ENCODE measurements at places on chromosomes 7 and 10.

DNA sequence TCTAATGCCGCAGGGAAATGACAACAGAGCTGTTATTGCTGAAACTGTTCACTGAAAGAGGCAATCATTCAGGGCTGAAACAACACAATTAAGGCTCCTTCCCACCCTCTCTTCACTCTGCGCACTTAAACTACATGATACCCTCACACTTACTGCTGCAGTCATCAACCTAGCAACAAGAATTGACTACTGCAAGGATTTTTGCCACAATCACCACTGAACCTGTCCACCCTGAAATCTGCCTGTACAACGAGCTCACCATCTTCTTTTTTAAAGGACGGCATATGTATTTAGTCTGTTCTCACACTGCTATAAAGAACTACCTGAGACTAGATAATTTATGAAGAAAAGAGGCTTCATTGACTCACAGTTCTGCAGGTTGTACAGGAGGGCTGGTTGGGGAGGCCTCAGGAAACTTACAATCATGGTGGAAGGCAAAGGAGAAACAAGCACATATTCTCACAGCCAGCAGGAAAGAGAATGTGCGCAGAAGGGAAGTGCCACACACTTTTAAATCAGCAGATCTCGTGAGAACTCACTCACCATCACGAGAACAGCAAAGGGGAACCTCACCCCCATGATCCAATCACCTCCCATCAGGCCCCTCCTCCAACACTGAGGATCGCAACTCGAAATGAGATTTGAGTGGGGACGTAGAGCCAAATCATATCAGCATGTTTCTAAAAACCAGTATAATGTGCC is 131.7 kb downstream of the SORCS1 start:
- DNase-seq: no peak

GRCh38 chr10:50456719-50457118 is 167.0 kb downstream of the SGMS1 start:
- DNase-seq: no peak

DNA sequence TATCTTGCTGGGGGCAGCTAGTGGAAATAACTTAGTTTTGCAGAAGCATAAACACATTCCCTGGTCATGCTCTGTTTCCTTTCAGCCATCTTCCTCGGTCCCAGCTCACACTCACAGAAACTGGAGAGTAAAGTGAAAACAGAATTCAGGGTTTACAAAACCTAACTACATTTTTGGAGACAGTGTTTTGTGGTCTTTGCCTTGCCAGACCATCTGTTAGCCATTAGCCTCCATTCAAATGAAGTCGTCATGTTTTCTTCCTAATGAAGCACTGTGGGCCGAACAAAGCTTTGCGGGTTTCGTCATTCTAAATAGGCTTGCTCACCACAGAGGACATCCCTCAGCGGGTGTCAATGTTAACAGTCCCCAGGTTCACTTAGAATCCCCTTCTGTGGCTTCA is 214.6 kb upstream of the TMEM72 start:
- DNase-seq: no peak

- DNase-seq: no peak
These were observed 7.8 kb downstream of the NOD1 start for GRCh38 chr7:30470771-30471170.

DNA sequence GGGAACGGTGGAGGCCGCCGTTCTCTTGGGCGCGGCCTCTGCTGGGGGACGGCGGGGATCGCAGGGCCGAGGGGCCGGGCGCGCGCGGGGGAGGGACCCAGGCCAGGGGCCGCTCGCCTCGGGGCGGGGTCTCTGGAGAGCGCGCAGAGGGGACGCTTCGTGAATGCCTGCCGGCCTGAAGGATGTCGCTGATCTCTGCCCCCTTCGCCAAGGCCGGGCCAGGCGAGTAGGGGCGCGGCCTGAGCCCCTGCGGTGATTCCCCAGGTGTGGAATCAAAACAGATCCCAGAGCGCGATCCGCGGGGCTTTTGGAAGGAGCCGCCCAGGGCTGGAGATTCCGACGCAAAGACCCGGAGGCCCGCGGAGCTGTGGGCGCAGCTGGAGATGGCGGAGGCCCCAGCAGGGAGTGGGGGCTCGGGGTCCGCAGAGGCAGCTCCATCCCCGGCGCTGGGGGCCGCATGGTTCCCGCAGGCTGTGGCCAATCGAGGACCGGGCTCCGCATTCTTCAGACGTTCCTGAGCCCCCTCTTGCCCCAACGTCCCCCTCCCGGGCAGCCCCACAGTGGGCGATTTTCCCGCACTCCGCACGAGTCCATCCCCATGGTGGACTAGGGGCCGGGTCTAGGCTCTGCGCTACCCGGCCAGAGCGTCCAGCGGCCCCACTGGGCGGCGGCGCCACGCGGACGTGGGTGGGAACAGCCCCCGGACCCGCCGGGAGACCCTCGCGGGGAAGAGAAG is 166.0 kb downstream of the ACTR3B start:
- no peak for DNase-seq

DNA sequence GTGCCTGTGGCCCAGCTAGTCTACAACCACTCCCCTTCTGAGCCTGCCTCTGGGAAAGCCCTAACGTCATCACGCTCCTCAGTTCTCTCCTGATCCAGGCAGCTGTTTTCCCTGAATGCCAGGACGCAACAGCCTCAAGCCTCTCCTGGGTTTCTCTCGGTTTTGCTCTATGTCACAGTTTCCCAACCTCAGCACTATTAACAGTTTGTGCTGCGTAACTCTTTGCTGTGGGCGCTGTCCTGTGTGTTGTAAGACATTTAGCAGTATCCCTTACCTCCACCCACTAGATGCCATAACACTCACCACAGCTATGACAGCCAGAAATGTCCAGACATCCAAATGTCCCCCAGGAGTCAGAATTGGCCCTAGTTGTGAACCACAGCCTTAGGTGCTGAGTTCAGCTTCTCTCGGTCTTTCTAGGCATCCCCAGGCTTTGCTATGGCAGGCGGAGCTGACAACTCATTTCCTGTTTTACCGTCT is 226.3 kb upstream of the NPVF start:
- no peak for DNase-seq

DNA sequence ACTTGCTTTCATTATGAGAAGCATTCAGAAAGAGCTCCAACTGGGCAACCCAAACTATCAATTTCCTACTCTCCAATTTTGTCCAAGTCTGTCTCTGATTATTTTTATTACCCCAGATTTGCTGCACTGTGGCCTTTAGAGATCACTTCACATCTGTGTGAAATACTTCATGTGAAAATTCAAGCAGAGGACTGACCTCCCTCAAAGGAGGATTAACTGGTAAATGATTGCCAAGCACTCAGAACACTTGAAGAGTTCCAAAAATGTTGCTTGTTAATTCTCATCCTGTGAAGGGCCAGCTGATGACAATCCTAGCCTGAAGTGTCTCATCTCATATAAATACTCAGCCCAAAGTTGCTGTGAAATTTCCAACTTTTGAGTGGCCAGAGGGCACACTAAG is 182.8 kb upstream of the DGKB start:
- DNase-seq: no peak

DNA sequence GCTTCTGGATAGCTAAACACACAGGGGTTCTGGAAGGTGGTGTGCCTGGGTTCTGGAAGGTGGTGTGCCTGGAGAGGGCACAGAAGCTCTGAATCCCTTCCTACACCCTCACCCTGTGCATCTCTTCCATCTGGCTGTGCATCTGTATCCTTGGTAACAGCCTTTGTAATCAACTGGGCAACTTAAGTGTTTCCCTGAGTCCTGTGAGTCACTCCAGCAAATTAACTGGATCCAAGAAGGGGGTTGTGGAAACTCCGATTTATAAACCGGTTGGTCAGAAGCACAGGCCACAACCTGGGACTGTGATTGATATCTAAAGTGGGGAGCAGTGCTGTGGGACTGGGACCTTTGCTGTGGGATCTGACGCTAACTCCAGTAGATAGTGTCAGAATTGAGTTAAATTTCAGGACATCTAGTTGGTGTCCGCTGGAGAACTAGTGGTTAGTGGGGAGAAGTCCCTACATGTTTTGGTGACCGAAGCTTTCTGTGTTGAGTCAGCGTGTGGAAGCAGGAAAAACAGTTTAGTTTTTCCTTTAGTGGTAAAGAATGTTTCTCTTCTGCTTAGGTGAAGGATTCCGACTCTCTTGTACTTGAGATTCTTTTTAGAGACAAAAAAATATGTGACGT is 228.1 kb downstream of the BMPER start:
- DNase-seq: no peak

DNA sequence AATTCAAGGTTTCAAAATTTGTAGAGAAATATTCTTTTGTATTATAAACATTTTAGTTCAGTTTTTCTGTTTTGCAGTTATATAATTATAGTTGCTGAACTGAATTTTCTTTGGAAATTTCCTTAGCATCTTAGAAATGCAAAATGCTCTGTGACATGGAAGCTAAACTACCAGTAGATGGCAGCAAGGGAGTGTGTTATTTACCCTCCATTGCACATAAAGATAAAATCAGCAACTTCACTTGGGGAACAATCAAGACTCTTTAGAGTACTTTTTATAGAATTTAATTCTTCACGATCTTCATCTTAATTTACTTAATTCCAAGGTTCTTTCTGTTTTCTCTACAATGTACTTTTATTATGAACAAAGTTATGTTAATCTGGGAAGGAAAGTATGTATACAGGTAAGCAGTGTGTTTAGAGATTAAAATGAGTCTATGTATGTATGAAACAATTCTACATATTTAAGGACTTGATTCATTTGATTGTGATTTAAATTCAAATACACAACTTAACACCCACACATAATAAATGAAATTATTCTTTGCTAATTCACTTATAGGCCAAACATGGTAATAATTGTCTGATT is 404.2 kb downstream of the THSD7A start:
- no peak for DNase-seq

DNA sequence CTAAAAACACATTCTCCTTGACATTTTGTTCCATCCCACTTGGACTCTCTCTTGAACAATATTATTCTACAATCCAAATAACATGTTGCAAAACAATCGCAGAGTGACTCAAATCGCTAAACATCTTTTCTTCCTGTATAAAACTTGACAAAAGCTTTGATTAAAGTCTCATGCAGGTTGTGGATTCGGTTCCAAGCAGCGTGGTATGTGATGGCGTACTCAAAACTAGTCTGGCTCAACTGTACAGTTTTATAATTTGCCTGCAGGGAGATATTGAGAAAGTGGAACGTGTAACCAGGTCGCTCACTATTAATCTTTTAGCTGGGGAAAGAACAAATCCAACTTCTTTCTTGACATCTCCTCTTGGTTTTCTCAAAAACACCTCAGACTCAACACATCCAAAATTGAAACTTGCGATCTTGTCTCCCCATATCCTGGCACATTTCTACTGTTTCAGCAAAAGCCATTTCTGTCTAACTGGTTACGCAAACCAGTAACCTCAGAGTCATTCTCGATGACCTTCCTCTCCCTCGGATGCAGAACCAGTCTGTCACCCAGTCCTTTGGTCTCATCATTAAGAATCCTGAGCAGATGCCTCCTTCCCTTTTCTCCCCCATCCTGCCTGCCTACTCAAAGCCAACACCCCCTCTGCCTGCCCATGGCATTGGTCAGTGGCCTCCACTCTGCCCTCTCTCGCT is 100.1 kb downstream of the CACNB2 start:
- DNase-seq: no peak

DNA sequence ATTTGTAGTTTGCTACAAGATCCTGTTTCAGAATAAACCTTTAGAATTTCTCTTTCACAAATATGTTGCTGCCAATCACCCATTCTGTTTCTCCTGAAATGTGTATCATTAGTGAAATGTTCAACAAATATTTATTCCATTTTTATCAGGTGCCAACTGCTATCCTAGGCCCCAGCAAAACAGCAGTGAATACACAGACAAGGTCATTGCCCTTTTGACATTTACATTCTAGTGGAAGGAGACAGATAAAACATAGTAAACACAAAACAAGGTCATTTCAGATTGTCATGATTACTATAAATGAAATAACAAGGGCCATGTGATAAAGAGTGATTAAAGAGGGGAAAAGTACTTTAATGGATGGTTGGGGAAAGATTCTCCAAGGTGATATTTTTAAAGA is 404.8 kb upstream of the PHF14 start:
- no peak for DNase-seq

- no peak for DNase-seq
These were observed 23.1 kb upstream of the PIK3CG start for GRCh38 chr7:106841896-106842390.

GRCh38 chr7:37973915-37974314 is 53.5 kb downstream of the EPDR1 start:
- DNase-seq: no peak

- no peak for DNase-seq
These were observed 7.9 kb downstream of the FAM13C start for GRCh38 chr10:59354434-59354833.

DNA sequence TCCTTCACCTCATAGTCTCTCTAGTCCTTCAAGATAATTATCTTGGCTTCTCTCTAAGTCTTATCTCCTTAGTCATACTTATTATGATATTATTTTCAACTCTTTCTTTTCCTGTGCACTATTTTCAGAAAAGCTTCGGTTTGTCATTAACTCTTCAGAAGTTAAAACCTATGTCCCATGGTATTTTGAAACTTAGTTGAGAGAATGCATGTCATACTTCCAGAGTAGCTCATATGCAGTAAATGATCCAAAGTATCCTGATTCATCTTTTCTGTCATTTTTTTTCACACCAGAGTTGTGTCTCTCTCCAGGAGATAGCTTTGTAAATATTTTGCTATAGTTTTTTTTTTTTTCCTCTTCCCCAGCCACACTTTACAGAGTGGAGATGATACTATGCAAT is 1008.6 kb downstream of the NRG3 start:
- DNase-seq: no peak

DNA sequence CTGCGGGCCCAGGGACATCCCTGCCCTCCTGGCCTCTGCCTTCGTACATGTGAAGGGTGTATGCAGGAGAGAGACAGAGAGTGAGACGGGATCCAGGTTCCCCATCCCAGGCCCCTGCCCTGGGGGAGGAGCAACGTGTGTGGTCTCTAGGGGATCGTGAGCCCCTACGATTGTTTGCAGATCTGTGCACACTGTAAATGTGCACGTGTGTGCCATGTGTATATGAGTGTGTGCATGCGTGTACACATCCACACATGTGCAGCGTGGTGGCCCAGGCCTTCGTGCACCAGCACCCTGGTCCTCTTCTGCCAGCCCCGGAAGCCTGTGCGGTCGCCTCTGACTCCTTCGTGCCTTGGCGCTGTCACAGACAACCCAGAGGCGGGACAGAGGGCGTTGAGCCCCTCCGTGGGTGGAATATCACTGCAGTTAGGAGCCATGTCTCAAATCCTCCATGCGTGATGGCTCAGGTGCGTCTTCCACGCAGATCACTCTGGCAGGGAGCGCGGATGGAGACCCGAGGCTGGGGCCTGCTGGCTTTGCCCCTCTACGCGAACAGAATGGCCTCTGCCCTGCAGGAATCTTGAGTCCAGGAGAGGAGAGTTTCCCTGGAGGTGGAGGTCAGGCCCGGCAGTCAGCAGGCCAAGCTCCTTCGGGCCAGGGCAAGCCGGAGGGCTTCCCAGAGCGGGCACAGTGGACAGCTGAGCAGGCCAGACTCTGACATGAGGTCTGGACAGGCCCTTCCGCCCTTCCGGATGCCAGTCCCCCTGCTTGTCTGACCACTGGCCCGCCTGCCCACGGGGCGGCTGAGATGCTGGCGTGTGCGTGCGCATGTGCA is 97.5 kb downstream of the UNCX start:
- DNase-seq: no peak

DNA sequence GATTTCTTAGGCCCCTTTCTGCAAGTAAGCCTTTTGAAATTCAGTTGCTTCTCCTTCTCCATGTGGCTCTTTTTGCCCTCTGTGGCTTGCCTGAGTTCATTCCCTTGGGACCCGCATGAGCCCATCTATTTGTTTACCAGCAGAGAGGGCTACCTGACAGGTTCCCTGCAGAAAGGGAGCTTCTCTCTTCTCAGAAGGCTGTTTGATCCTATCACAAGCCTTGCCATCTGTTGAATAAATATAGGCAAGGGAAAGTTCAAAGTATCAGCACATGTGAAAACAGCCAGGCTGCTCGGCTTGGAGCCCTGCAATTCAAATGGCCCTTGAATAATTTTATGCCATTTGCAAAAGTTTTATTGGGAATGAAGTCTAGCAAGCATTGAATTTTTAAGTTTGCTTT is 720.2 kb upstream of the FZD8 start:
- no peak for DNase-seq
